ENCODE measurements at places on chromosomes 3 and 15.

- no peak for DNase-seq
These were observed 21.0 kb upstream of the IFT57 start for GRCh38 chr3:108243243-108243642.

DNA sequence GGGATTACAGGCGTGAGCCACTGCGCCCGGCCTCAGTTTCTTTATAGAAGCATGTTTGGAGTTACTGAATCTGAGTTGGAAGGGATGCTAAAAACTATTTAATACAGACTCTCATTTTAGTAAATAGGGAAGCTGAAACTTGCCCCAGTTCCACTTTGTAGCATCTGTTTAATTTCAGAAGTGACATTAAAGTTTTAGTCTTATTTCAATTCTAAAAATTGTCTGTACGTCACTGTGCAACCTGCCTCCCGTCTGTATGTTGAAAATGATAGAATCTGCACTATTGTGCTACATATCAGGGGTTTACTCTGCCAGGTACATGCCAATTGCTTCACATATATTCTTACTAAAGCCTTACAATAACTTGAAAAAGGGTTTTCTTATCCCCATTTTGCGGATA lies 15.3 kb downstream of the CNOT10 start:
- DNase-seq = no peak

GRCh38 chr3:89364314-89364713 lies 256.9 kb downstream of the EPHA3 start:
- DNase-seq = no peak

- no peak for DNase-seq
These were observed 396.7 kb upstream of the RGMA start for GRCh38 chr15:93485438-93486327.

- DNase-seq = no peak
These were observed 33.3 kb downstream of the FAM3D start for GRCh38 chr3:58633157-58633865.

DNA sequence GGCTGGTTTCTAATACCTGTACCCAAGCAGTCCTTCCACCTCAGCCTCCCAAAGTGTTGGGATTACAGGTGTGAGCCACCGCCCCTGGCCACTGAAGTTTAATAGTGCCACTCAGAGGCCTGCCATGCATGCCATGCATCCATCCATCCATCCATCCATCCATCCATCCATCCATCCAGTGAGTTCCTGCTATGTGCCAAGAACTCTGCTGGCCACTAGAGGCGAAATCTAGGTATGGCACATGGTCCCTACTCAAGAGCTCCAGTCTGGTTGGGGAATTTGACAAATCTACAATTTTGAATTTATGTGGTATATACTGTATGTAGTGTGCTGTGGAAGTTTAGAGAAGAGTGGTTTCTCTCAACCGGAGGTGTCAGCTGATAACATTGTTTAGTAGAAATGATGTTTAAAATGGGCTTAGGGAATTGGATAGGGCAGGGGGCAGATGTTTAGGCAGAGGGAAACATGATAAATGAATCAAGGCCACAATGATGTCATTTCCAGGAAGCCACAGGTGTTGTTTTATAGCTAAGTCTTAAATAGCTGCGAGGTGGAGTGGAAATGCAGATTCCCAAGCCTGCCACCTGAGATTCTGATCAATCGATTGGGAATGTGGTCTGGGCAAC lies 384.4 kb upstream of the C2CD4B start:
- peak; percentile 64 for DNase-seq

DNA sequence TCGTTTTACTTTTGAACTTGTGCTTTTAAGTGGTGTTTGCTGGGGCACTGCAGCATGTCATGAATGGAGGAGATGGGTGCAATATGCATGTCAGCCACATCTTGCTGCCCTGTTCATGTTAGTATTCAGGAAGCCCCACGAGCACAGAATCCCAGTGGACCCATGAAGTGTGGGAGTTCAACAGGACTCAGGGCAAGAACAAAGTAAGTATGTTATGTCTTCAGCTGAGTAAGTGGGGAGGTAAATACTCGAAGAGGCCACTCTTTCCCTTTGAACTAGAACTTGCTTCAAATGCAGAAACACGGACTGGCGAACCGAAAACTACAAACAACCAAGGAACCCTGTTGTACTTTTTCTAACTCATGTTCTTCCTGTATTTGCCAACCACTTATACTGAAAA lies 23.4 kb downstream of the SOX14 start:
- DNase-seq = no peak

DNA sequence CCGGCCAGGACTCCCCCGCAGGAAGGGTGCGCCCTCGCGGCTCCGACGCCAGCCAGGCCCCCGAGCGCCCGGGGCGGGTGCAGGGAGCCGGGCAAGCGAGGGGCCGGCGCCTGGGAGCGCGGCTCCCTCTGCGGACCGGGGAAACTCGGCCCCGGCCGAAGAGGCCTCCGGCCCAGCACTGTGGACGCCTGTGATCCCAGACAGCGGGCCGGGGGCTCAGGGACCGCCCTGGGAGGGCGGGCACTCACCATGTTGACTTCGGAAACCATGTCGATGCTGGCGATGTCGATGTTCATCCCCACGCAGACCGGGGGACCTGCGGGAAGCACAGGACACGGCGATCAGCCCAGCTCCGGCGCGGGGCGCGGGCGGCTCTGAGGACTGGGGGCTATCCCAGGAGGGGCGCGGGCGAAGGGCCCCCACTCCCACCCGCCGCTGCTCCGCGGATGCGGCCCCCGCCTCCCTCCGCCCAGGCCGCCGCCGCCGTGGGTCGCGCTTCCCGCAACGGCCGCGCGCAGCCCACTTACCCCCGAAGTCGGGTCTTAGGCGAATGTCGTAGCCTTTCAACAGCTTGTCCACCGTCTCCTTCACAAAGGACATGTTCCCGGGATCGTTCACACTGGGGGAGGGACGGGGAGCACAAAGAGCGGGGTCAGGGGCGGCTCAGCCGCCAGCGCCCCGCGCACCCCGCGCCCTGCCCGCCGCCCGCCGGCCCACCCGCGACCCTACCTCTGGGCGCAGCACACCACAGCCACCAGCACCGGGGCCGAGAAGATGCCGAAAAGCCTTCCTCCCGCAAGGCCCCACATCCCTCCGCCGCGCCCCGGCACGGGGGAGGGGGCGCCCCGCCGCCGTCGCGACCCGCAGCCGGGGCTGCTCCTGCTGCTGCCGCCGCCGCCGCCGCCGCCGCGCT lies at the start of gene GABRB3:
Gene GABRB3 (minus strand): TSS at position 913 of the 913 bp plus-strand sequence.
- DNase-seq = no peak

DNA sequence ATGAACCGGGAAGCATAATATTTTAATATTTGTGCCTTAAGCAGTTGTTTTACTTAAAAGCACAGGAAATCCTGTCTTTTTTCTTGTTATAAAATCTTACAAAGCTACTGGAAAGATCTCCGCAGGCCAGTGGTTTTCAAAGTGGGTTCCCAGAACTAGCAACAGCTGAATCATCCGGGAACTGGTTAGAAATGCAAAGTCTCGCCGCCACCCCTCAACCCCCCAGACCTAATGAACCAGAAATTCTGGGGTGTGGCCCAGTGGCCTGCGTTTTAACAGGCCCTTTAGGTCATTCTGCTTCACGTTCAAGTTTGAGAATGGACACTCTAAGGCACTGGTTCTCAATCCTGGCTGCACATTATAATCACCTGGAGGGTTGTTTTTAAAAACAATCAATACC lies 74.7 kb downstream of the PDZRN3 start:
- DNase-seq = no peak

DNA sequence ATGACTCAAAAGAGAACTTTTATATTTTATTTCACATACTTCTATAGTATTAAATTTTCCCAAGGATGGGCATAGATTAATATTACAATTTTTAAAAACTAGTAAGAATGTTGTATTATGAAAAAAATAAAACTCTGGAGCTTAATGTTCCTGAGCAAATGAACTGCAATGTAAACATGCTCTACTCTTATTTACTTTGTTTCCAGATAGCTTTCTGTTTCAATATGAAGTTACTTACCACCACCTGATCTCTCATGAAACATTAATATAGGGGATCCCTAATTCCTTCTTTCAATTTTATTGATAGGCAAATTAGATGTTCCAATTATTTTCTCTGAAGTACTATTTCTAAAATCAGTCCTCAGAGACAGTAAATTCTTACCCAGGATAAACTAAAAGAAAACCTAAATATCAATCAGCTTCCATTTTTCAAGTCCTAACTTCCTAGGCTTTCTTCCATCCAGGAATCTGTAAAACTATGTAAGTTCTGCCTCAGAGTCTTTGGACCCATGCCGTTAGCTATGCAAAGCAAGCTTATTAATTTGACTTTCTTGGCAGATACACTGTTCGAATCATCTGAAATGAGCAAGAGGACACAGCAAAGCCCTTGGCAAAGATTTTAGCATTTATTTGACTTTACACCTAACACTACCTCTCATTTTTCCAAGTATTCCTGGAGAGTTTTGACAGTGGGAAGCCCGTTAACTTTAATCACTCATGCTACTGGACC lies 93.2 kb downstream of the PLCH1 start:
- no peak for DNase-seq

- DNase-seq = peak; percentile 12
These were observed 212.7 kb upstream of the PPP2R3A start for GRCh38 chr3:135752851-135753250.

GRCh38 chr15:70198441-70199123 lies 100.9 kb upstream of the TLE3 start:
- no peak for DNase-seq

DNA sequence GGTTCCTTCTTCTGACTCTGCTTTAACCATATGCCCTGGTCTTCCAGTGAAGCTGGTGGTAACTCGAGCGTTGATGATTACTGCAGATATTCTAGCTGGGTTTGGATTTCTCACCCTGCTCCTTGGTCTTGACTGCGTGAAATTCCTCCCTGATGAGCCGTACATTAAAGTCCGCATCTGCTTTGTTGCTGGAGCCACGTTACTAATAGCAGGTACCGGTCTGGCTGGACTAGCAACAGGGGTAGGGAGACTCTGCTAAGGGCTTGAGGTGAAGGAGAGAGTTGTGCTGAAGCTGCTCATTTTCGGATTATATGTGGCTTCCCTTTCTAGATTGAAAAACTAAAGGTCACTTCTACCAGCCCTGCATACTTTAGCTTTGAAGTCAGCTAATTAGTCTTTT lies 16.8 kb downstream of the CLDN16 start:
- DNase-seq = no peak

- DNase-seq = no peak
These were observed 20.2 kb downstream of the ATOSA start for GRCh38 chr15:52658955-52659354.

DNA sequence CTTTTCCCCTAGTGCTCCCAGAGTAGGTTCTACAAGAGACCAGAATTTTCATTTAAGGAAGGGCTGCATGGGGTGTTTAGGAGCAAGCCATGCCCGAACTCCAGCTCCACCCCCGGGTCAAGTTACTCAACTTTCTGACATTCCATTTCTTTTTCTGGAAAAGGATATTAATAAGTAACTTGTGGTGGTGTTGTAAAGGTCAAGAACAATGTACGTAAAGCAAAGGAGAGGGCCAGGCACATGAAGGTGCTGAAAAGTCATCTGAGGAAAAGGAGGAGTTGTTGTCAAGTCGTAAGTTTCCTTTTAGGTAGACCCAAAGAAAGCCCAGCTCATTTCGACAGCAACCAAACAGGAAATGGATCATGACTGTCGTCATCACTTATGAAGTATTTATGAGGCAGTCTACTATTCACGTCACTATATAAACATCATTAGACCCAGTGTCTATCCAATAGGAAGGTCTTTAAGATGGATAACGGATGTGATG lies 319.6 kb upstream of the IL12A start:
- peak; percentile 39 for DNase-seq

DNA sequence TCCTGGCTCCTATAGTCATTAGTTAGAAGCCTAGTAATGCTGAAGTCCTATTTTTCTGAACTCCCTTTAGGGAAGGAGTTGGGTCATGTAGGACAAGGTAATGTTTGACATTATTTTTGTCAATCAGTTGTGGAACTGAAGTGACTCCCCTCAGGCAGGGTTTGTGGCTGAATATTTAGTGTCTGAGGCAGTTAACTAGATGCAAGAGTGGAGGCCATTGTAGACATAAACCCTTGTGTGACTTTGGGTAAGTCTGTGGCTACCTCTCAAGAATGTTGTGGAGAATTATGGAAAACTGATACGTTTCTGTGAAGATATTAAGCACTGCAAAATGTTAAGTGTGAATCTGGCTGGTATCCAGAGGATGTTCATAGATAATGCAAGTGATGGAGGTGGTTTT lies 125.2 kb upstream of the PHLDB2 start:
- no peak for DNase-seq

- no peak for DNase-seq
These were observed 472.5 kb upstream of the WNT5A start for GRCh38 chr3:55959471-55960080.

- DNase-seq = no peak
These were observed 119.6 kb downstream of the FMN1 start for GRCh38 chr15:33074942-33075341.

- DNase-seq = no peak
These were observed 93.8 kb downstream of the DNASE1L3 start for GRCh38 chr3:58116985-58117384.

DNA sequence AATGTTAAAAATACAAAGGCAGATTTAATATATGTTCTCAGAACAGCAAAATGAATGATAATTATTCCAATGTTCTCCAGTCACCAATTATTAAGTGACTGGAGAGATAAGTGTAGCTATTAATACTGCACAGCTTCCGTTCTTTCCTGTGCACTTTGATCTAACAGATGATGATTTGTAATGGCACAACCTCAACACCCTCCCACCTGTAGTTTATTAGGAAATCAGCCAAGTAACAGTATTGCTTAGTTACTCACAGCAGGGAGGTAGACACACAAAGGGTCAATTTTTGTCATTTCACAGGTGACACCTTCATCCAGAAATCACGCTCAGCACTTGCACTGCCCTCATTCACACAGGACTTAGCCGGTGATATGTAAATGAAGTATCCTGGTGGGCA lies 688.1 kb downstream of the EPHA3 start:
- DNase-seq = no peak

DNA sequence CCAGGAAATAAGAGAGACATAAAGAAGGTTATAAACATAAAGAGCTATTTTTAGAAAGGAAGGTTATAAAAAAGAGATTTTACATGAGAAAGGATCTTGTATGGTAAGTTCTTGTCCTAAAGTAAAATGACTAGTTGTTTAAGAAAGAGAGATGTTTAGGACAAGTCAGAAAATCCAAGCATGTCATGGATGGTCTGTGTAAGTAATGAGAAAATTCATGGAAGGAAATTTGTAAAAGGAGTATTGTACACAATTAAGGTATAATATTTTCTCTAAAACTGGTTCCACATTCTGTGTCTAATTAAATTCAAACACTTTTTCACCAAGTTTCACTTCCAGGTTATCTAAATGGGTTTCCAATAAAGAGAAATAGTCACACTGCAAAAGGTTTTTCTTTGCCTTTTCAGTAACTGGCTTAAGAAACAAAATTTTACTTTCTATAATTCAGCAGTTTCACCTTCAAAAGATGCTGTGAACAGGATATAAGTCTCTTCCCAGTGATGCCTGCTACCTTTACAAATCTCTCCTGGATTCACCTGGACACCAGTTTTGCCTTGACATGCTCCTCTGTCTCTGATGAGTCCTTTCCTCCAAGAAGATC lies 455.7 kb downstream of the ZIC1 start:
- no peak for DNase-seq

- peak; percentile 47 for DNase-seq
These were observed 4.1 kb downstream of the FBN1 start for GRCh38 chr15:48641416-48641815.

GRCh38 chr3:194404365-194405140 lies 5.5 kb upstream of the GP5 start:
- peak; percentile 71 for DNase-seq

Data from RKO (cell line).